ENCODE measurements at places on chromosomes 5 and 9. TPM values are rescaled to one million over a fixed set of nuclear protein-coding genes. Genes with fewer than 3 reads are reported as not detected.

Gene NTRK2
- 0.26 TPM for total RNA-seq

DNA sequence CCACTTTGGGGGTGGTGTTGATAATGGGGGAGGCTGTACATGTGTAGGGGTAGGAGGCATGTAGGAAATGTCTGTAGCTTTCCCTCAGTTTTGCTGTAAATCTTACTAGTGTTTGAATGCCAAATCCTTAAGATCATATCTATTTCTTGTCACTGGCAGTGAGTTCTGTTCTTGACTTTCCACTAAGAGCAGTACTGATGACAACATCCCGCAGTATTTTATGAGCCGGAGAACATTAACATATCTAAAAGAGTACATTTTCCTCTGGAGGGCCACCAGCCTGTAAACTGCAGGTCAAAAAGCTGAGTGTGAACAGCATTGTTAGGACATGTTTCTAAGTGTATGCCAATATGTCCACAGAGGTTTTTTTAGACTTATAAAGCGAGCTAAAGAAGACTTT lies 2.5 kb upstream of the HSPB3 start:
- no peak for DNase-seq

DNA sequence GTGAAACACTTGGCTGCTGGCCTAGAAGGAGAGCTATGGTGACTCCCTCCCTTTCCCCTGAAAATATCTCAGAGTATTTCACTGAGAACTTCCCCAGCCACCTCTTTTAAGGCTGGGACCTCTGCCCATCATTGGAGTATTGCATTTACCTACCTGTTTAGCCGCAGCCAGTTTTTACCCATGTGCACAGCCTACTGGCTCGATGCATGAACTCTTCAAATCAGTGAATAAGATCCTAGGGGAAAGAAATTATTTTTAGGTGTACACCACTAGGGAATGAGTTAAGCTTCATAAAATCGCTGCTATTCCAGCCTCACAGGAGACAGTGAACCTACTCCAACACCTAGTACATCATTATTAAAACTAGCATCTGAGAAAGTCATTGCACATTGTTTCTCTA lies 16.8 kb upstream of the FAM174A start:
- DNase-seq: no peak

DNA sequence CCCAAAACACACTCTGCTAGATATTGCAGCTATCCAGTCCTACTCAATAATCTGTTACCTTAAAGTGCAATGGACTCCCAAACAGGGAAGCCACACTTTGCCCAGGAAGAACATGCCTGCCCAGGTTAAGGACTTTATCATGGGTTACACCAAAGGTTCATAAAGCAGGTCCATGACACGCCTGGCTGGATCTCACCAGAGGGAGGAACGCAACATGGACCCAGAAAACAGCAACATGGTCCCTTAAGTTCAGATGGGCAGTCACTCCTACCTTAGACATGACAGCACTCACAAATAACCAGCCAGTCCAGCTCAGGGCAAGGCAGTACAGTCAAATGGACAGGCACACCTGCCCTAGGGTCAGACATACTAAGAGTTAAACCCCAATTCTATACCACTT lies 3.8 kb downstream of the P4HA2 start:
- DNase-seq: no peak
